ENCODE measurements at places on chromosomes 3 and 15. TPM values are rescaled to one million over a fixed set of nuclear protein-coding genes. Genes with fewer than 3 reads are reported as not detected.

Gene CYP19A1
- polyA plus RNA-seq, result 9.6 TPM

Gene CRYGS
- polyA plus RNA-seq, result 1.2 TPM

Gene KBTBD12
- 0.29 TPM for polyA plus RNA-seq

Gene STT3B
- 39.3 TPM for polyA plus RNA-seq

Gene USP50
- polyA plus RNA-seq, result not detected

Gene CPNE4
- 0.15 TPM for polyA plus RNA-seq

Gene ATP13A5
- polyA plus RNA-seq, result 1.2 TPM

Gene CCR3
- 0.31 TPM for polyA plus RNA-seq

Gene ADAMTS17
- 1.6 TPM for polyA plus RNA-seq

Gene TMEM39A
- 9.3 TPM for polyA plus RNA-seq

Gene GOLGA6D
- polyA plus RNA-seq, result not detected

Gene ZPLD1
- polyA plus RNA-seq, result not detected

Gene AP3B2
- 0.96 TPM for polyA plus RNA-seq

Gene FANCD2OS
- polyA plus RNA-seq, result not detected

Gene WDR82
- polyA plus RNA-seq, result 19.4 TPM

Gene LRRC34
- polyA plus RNA-seq, result 2.9 TPM

Data from lung (tissue), 17 donors.